ENCODE measurements at places on chromosomes 6 and 20. TPM values are rescaled to one million over a fixed set of nuclear protein-coding genes. Genes with fewer than 3 reads are reported as not detected.

DNA sequence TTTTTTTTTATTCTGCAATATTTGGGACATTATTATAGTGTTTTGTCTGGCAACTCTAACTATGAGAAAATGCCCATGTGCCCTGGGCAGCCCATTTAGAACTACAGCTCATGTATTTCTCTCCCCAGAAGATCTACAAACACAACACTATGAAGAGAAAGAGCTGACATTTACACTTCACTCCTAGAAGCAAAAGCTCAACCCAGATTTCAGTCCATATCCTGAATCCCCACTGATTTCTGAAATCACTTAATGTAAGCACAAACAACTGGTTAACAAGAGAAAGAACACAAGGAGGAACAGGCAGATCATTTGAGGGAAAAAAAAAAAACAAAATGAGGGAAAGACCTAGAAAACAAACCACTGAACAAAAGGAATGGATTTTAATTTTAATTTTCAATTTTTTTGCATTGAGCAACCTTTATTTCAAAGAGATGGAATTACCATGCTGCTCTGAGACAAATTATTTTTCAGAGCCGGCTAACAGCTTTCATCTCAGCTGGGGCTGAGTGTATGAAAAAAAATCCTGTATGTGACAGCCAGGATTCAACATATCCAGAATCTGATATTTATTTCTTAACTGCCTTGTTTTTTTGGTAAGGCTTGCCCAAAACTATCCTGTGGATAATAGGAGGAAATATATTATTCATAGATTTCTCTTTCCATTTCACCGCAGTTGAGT, 32.5 kb downstream of the KIAA0319 start:
- DNase-seq, result no peak

DNA sequence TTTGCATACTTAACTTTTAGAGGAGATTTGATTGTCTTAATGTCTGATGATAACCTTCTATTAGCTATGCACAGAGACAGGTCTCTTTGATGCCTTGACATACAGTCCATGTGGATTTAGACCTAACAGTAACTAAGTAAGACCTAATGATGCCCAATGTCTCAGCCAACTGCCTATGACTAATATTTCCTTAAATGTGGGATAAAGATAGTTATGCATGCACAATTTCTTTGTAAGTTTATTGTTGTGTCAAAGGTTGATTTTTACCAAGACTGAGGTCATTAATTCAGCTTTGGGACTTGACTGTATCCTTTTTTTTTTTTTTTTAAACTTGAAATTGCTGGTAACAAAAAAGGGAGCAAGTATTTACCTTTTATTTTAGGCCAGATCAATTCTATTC, 450.0 kb downstream of the HAO1 start:
- DNase-seq, result no peak

DNA sequence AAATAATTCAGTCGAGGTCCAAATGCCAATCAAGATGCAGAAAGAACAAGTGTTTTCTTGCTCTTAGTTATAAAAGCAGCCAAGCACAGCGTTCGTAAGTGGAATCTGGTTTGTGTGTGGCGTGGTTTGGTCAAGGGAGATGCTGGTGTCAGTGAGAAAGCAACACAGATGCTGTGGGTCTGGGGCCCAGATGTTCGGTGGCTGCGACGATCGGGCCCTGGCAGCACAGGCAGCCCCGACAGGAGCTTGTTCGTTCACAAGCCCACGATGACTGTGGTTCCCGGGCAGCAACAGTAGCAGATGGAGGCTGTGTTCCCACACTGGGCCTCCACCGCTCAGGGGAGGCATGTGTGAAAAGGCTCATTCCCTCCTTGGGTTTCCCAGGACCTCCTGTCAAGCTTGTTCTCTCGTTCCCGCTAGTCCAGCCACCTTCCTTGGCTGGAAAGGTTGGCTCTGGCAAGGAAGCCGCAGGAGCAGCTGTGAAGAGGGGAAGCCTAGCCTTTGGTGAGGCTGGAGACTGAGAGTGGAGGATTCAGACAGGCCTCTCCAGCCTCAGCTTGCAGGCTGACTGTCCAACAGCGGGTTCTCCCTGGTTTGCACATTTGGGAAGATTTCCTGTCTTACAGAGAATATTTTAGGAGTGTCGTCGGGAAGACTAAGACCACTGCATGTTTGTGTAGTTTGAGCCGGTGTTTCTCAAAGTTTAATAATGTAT, 304.7 kb downstream of the QKI start:
- no peak for DNase-seq

Gene BEND3
- total RNA-seq, result 7.6 TPM

Gene FGD2
- 1.3 TPM for total RNA-seq

DNA sequence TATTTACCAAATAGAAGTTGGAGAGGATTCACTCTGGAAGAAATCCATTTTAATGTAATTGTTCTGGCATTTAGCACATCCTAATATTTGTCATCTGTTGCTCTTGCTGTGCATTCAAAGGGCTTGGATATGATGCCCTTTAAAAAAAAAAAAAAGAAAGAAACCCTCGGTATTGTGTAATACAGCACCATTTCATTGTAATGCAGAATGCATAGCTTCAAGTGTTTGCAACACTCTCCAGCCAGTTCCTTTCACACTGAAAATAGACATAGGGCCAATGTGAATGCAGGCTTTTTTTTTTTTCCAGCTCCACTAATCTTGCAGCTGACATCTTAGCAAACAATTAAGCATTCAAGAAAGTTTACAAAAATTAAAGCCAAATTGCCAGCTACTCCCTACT, 197.4 kb upstream of the POU3F2 start:
- DNase-seq, result no peak

- DNase-seq, result no peak
These were observed 122.8 kb upstream of the MAFB start for GRCh38 chr20:40811660-40812414.

DNA sequence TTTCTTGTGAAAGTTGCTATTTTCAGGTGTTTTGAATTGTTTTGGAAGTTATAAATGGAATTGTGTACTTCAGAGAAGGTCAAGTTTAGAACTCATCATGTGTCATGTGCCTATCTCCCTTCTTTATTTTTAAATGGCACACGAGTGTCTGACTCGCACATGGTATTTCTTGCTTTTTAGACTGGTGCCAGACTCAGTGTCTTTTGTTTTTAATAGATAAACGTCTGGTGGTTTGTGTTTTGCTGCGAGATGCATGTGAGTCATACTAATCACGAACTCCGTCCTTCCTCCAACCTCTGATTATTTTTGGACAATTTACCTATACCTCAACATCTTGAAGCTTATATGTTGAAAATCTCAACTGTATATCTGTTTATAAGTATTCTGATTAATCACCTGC, 292.1 kb downstream of the CDKAL1 start:
- DNase-seq, result no peak

DNA sequence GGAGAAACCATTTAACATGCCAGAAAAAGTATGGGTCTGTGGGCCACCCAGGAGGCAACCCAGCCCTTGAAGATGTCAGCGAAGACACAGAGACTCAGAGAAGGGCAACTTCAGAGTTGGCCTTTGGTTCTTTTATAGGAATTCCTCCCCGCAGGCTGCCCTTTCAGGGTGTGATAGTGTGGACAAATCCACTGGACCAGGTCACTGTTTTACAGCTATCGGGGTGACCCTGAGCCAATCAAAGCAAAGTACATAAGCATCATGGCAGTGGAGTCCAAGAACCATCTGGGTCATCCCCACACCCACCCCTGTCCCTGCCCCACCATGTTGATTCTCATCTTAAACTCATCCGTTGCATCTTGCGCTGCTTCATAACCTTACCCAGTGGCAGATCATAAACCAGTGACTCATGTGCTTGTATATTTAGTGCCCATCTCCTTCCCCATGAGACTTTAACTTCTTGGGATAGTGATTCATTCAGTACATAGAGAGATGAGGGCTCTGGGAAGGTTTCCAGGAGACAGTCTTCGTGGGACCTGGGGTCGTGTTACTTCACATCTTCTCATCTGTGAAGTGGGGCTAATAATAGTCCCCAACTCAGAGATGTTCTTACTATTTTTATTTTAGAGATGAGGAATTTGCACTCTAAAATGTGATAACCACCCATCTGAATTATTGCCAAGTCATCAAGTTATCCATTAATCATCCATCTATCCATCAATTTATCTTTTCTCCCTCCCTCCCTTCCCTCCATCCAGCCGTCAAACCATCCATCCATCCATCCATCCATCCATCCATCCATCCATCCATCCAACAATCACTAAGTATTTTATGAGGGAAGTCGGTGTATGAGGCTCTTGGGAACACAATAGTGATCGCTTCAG, 51.0 kb downstream of the EDN3 start:
- no peak for DNase-seq

DNA sequence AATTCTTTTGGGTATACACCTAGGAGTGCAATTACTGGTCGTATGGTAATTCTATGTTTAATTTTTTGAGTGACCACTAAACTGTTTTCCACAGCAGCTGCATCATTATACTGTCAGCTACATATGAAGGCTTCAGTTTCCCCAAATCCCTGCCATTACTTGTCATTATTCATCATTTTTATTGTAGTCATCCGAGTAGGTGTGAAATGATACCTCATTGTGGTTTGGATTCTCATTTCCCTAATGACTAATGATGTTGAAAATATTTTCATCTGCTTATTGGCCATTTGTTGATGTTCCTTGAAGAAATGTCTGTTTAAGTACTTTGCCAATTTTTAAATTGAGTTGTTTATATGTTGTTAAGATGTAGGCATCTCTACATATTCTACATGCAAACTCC, 633.6 kb upstream of the IMPG1 start:
- no peak for DNase-seq

DNA sequence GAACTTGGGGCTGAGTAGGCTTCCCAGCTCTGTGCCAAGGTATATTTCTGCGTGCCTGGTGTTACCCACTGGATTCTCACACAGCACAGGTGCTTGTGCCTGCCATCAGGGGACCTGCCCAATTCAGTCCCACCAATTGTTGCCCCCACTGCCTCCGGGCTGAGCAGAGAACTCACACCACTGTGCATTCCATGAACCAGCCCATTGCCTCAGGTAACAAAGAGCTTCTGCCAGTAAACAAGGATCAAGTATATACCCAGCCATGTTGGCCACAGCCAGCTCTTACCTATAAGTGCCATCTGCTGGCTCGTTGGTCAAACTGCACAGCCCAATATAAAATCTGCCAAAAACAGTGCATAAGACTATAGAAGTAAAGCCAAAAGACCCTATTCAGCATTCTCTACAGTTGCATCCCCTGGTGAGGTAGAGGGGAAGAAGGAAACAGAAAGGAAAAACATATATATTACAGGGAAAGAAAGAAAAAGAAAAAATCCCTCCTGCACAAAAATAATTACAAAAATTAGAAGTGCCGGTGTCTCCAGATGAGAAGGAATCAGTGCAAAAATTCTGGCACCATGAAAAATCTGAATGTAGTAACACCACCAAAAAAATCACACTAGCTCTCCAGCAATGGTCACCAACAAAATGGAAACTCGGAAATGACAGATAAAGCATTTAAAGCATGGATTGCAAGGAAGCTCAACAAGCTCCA, 241.4 kb downstream of the IBTK start:
- no peak for DNase-seq

Gene CDSN
- not detected for total RNA-seq

DNA sequence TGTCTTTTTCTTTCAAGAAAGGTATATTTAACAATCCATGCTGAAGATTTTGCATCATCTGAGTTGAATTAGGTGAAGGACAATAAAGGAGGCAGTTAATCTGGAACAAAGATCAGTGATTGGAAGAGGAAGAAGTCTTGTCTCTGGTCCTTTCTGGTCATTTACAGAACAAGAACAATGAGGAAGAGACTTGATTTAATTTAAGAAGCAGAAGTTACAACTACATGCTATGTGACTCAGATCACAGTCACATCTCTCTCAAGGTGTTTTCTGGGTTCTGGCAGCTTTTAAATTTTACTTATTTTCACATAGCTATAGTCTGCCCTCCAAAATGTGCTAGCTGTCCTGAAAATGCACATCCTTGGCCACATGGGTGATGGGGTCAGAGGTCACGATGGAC, 53.5 kb upstream of the DEK start:
- DNase-seq, result no peak

GRCh38 chr6:108884211-108885059, 36.2 kb downstream of the ARMC2 start:
- DNase-seq, result no peak

DNA sequence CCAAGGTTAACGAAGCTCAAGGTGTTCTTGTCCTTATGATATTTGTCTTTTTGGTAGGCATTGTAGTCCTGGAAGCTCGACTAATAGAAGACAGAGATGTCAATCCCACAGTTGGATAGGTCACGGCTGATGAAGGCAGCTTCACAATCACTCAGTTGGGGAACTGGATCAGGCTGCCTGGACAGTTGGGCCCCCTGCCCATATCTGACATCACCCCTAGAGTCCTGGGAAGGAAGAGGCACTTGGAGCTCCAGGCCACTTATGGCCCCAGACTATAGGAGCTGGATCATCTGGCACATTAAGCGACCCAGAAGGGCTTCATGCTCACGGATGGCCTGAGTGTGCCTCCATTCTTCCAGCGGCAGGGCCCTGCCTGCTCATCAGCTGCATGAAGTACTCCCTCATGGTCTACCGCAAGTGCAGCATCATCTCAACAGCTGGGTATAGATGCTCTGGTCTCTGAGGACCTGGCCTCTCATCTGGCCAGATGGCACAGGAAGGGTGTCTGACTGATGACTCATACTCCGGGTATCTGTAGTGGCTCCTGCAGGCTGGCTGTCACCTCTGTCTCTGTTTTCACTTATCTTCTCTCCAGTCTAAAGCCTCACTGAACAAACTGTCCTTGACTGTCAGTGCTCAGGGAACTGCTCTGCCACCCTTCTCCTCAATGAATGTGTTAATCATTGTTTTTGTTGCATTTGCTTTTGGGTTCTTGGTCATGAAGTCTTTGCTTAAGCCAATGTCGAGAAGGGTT, 29.2 kb upstream of the SSR1 start:
- DNase-seq, result no peak

GRCh38 chr6:131225127-131225526, 89.9 kb downstream of the AKAP7 start:
- no peak for DNase-seq

- no peak for DNase-seq
These were observed 8.1 kb downstream of the CAPN11 start for GRCh38 chr6:44166591-44167184.

GRCh38 chr6:149680503-149680902, 32.0 kb upstream of the KATNA1 start:
- DNase-seq, result no peak

GRCh38 chr20:56166781-56167465, 81.6 kb upstream of the MC3R start:
- no peak for DNase-seq

Gene PTCHD4
- total RNA-seq, result not detected

Gene MAP7
- total RNA-seq, result 0.51 TPM

Gene TGM3
- total RNA-seq, result not detected

DNA sequence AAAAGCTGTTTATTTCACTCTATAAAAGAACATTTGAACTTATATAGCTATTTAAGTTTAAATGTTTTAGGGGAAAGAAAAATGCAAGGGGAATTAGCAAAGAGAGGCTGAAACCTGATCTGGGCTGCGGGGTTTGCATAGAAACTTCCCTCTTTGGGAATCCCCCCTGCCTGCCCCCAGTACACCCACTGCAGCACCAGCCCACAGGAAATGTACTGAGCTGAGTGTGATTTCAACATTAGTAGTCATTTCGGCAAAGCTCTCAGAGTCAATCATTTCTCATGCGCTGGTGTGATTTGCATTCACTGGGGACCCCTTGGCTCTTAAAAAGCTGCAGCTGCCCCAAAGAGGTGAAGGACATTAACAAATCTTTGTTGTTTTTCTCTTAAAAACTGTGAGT, 859.4 kb downstream of the MAFB start:
- no peak for DNase-seq

Gene SLC44A4
- not detected for total RNA-seq

GRCh38 chr6:87660226-87660911, 41.7 kb downstream of the AKIRIN2 start:
- DNase-seq, result no peak

Gene USP49
- total RNA-seq, result 5.0 TPM

Data from CD8-positive, alpha-beta memory T cell (primary cell).